ENCODE measurements at places on chromosomes 3 and 15.

GRCh38 chr3:24320601-24321000 lies 174.0 kb downstream of the THRB start:
- DNase-seq = no peak

- DNase-seq = no peak
Measured at GRCh38 chr3:112560307-112560706, 1.5 kb downstream of the ATG3 start.

DNA sequence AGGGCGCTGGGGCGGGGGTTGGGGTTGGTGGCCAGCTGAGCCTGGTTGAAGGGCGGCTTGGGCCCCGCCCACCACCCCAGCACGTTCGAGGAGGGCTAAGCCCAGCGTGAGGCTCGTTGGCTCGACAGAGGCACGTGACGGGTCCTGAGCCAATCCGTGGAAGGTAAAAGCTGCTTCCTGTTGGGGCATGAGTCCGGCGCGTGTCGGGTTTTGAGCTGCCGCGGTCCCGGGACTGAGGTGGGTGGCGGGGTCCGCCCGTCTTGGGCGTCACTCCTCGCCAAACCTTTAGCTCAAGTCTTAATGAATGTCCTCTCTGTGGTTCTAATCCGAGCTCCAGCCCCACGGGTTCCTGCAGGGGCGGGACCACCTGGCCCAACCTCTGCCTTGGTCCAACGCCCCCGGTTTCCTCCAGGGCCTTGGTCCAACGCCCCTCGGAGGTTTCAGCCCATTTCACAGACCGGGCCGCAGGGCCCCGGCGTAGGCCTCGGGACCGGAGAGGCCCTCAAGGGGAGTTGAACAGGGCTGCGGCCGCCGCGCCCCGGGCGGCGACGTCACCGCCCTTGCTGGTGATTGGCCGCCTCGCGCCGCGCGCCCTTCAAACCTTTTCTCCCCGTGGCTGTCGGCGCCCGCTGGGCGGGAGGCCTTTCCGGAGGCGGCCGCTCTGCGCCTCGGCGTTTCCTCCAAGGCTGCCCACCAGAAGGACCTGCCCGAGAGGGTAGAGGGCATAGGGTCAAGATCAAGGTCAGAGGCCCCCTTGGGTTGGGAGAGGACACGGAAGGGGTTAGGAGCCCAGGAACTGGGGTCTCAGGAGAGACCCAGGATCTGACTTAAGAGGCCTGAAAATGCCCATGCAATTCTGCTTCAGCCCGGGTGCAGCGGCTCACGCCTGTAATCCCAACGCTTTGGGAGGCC lies at the start of gene RCCD1:
Gene RCCD1 (plus strand): TSS at position 173 of the 912 bp plus-strand sequence. CDS start 1,851 bp downstream, outside the sequence.
- peak; percentile 81 for DNase-seq

DNA sequence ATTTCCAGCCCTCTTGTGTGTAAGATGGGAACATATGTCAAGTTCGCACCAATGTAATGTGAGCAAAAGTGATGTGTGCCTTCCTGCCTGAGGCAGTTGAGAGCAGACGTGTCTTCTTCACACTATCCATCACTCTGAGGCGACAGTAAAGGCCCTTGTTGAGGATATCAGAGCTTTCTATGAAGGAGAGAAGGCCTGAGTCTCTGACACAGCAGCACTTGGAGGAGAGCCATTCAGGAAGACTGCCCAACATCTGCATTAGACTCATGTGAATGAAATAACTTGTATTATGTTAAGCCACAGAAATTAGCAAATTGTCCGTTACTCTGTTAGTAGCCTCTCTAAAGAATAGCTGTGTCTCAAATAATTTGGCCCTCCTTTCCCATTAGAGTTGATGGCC lies 108.8 kb upstream of the CCDC54 start:
- no peak for DNase-seq

DNA sequence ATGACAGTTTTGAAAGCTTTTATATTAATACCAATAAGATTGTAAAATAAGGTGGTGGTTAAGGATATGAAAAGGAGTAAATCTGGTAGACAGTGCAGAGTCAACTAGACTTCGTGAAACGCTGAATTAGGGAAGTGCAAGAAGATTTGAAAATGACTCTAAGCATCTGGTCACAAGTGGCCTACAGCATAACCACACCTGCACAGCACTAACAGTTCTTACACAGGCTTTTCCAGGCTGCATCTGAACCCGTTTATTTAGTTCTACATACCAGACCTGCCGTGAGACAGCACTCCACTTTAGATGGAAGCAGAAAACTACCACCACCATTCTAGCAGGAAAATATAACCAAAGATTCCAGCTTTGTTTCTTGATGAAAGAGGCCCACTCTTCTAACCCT lies 1.9 kb downstream of the DMXL2 start:
- no peak for DNase-seq

- DNase-seq = no peak
Measured at GRCh38 chr3:195893516-195893915, 14.8 kb downstream of the TNK2 start.
